H9 (cell line): ENCODE measurements at places on chromosomes 2 and 18. TPM values are rescaled to one million over a fixed set of nuclear protein-coding genes. Genes with fewer than 3 reads are reported as not detected.
A peak's percentile ranks its signal among the peaks of the same experiment; 100 is the strongest.

OXER1 gene
- 1.6 TPM in 2 replicates for total RNA-seq

NT5C1B gene
- total RNA-seq, result not detected in 2 replicates

GRCh38 chr2:121074293-121074932 is 210.6 kb downstream of the TFCP2L1 start:
- H3K36me3 ChIP-seq, result no peaks in the 10 kb centered on the region
- H3K27ac ChIP-seq, result no peak overlapping the region
- H3K4me1 ChIP-seq, result no peaks in the 10 kb centered on the region; the same call in 1 of the 2 replicates

GRCh38 chr18:78238404-78239089 is 741.1 kb upstream of the SALL3 start:
- no peaks in the 10 kb centered on the region for H3K4me1 ChIP-seq
- no peak overlapping the region for H3K27ac ChIP-seq
- DNase-seq, result peak; percentile 67
- H3K4me3 ChIP-seq, result no peak overlapping the region
- no peaks in the 10 kb centered on the region for H3K27me3 ChIP-seq

DNA sequence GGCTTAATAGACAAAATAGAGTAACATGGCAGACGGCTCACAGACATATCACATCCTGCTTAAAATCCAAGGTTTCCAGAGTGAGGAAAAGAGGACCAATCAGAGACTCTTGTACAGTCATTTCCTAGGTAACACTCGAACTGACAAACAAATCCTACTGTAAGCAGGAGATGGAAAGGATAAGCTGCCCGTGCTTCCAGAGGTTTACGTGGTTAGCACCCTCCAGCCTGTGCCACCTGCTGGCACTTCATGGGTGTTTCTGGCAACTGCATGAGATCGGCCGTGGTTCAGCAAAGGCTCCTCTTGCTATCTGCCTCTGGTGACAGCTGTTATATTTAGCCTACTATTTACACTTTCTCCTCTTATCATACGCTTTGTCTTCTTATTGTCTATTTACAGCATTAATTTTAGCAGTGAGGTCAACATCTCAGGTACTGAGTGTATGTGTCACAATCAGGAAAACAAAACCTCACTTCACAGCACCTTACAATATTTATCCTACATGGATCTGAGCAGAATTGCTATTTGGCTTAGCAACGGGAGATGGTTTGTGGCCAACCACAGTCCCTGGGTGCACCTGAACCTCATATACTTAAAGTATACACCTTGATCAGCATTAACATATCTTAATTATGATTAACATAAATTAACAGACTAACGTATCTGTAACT is 226.9 kb downstream of the TMEM163 start:
- no peak overlapping the region for H3K4me3 ChIP-seq
- H3K4me1 ChIP-seq, result no peaks in the 10 kb centered on the region
- no peak overlapping the region for H3K27ac ChIP-seq
